ENCODE measurements at places on chromosomes 1 and 21.

DNA sequence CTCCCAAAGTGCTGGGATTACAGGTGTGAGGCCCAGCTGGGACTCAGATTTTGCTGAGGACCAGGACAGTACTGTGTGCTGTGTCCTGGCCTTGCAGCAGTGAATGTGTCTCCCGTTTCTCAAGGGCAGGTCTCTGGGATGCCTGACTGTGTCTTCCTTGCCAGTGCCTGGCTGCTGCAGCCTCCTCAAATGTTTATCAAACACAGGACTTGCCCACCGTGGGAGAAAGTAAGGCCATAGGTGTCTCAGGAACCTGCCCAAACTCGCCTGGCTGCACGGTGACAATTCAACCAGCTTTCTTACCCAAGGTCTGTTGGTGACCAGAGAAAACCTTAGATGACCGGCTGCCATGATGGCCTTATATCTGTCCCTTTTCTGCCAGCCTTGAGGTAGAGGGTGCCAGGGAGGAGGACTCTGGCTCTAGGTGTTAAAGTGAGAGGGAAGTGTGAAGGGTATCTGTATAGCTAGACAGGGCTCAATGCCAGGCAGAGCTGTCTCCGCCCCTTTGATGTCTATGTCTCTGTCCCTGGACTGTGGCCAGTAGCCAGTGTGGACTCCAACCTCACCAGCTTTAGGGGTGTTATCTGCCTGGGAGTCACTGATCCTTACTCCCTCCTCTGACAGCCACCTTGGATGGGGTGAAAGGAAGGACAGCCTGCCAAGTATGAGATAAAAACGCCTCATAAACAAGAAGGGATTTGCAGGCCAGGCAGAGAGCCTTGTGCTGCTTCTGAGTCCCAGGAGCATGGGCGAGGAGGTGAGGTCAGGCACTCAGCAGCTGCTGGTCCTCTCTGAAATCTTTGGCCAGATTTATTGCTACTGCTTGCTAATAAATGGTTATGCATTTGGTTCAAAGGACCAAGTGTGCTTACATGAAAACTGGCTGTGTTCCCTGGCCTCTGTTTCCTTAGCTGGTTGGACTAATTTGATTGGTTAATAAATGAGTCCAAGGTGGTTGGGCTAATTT is 22.3 kb downstream of the IL6R start:
- DNase-seq = no peak

DNA sequence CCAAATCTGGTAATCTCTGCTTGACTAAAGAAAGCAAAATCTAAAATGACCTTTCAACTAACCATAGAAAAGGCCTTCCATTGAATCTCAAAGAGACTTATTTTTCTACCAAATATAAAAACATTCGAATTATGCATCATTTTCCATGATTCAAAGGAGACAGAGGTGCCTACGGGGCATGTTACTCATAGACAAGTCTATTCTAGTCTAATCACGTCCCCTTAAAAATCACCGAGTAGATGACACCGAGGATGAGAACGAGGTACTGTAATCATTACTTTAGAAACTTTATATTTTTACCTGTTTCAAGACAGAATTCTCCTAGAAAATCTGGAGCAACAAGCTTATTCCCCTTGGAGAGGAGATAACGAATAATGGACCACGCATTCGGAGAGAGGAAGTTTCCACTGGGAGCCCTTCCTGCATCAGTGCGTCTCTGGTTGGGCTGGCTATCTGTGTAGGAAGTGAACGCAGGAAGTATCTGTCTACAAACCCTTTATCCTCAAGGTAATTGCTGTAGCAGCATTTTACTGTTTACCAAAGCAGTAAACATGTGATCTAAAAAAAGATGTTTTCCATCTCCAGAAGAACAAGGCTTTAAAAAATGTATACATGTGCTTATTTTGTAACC is 9.5 kb downstream of the ERG start:
- no peak for DNase-seq

- DNase-seq = no peak
Observed at GRCh38 chr1:38559446-38560165, 300.0 kb downstream of the RRAGC start.

DNA sequence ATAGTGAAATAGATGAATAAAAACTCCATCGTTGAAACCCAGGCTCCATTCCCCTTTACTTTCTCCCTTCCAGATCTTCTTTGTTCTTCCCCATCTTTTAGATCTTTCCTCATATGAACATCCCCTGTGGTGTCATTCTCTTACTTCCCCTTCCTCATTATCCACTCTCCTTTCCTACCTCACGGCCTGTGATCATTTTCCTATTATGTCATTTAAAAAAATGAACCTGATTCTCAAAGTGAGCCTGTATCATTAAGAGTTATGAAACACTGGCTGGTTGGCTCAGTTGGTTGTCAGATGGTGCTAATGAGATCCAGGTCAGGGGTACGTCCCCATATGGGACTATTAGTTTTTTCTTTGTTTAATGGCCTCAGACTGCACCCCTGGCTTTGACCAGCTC is 38.3 kb downstream of the TCEANC2 start:
- DNase-seq = no peak

DNA sequence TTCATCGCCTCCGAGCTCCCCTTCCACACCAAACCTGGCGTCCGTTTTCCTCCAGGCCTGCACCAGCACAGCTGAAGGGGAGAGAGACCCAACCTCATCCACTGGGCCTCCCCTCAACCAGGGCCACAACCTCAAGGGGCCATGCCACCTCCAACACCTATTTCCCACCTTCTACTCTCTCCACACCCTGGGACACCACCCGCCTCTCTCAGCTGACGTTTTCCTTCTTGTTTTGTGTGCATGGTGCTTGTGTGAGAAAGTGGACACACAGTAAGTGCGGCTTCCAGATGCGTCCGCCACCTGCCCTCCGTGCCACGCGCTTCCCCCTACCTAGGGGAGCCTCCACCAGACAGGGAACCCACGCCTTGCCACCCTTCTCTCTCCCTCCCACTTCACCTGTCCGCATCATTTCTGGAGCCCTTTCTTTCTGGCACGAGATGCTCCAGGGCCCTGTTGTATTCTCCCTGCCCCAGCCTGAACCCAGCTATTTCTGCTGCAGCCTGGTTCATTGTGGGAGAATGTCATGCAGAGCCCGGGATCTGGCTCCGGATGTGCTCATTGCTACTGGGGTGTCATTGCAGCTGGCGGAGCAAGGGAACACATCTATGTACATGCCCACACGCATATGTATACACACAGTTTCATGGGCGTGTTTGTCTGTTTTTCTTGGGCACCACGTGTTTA is 1.3 kb upstream of the GNB1 start:
- DNase-seq = no peak
